ENCODE measurements at places on chromosomes 5 and 9.

DNA sequence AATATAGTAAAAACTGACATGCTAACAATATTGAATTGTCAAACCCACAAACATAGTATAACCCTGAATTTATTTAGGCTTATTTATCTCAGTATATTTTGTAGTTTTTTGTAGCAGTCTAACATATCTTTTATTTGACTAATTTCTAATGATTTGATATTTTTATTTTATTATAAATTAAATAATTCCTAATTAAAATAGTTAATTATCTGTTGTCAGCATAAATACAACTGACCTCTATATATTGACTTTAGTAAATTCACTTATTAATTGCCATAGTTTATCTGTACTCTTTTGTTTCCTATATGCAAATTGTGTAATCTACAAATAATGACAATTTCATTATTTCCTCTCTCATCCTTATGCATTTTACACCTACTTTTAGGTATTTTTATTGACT lies 215.1 kb upstream of the KIF2A start:
- no peak for DNase-seq

GRCh38 chr5:159759791-159760290 lies 156.4 kb upstream of the ADRA1B start:
- DNase-seq = no peak

GRCh38 chr9:136861874-136862457 lies 4.1 kb downstream of the EDF1 start:
- no peak for DNase-seq

GRCh38 chr5:67033880-67034651 lies 162.5 kb downstream of the CD180 start:
- DNase-seq = no peak

DNA sequence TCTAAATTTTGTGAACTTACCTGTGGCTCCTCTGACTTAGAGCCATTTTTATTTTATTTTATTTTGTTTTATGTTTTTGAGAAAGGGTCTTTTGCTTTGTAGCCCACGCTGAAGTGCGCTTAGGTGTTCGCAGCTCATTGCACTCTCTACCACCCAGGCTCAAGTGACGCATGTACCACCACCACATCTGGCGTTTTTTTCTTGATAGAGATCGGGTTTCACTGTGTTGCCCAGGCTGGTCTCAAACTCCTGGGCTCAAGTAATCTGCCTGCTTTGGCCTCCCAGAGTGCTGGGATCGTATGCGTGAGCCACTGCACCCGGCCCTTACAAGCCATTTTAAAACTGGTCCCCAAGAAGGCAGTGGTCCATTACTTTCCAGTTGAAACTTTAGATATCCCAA lies 18.5 kb downstream of the MATR3 start:
- no peak for DNase-seq

DNA sequence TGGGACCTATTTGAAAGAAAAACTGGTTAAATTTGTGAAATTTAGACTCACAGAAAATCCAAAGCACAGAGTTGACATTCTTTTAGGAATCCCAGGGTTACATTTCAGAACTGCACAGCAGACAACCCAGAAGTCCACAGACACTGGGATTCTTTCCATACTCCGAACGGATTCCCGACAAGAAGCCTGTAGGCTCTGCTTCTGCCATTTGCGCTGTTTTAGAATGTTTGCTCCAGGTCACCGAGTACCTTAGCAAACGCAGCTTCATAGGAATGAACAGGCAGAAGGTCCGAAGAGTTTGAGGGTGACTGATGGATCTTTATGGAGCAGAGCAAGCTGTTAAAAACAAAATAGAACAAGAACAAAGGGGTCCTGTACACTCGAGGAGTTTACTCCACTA lies 84.5 kb upstream of the NFIB start:
- DNase-seq = no peak

DNA sequence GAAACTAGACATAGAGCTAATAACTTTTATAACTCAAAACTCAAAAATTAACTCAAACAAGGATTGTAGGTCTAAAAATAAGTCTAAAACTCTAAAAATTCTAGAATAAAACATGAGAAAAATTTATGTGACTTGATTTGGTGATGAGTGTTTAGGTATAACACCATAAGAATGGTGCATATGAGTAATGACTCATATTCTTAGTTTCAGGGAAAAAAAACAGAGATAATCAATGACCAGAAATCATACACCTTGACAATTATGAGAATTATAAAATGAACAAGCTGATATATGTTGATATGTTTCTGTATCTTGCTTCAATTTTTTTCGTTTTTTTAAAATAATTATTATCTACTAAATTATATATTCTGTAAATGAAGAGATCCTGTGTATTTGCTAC lies 541.2 kb downstream of the PTPRD start:
- no peak for DNase-seq

DNA sequence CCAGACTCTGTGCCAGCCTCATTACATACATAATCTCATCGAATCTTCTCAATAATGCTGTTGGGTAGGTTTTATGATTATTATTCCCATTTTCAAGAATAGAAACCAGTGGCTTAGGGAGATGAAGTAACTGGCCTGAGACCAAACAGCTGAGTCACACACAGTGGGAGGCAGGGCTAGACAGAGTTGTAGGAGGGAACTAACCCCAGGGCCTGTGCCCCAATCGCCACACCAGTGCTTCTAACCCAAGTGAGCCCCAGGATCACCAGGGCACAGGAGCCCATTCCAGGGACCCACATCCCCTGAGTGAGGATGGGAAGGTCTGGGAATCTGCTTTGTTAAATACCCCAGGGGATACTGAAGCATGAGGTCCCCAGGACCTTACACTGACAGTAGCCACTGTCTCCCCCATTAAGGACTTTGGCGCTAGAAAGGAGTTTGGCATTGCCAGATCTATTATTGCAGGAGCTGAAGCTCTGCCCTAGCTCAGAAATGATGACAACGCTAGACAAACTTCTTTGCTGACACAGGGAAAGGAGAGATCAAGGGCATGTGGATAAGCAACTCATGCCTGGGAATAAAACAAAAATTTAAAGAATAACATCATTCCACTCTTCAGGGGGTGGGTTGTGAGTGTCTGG lies 63.8 kb upstream of the PPARGC1B start:
- DNase-seq = no peak

DNA sequence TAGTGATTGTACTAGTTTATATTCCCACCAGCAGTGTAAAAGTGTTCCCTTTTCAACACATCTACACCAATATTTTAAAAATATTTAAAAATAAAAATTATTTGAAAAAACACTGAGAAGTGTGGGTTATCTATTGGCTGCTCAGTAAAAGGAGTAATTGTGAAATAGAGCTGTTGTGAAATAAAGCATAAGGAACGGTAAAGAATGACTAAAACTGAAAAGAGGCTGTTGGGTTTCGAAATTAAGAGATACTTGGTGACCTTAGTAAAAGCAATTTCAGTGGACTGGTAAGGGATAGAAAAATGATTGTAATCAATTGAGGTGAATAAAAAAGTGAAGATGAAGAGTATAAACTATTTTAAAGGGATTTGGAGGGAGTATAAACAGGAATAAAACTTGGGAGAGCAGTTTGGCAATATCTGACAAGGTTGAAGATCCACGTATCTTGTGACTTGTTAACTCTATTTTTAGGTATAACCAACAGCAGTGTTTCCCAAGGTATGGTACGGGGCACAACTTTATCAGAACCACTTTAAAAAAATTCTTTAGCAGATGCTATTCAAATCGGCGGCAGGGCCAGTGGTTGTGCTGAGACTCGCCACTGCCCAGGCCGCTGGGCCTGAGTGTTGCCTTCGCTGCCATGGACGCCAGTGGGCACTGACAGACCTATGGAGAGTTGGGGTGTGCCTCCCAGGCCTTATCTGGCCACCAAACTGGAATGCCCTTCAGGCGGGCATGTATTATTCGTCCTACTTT lies 63.3 kb downstream of the TMEM38B start:
- DNase-seq = no peak

DNA sequence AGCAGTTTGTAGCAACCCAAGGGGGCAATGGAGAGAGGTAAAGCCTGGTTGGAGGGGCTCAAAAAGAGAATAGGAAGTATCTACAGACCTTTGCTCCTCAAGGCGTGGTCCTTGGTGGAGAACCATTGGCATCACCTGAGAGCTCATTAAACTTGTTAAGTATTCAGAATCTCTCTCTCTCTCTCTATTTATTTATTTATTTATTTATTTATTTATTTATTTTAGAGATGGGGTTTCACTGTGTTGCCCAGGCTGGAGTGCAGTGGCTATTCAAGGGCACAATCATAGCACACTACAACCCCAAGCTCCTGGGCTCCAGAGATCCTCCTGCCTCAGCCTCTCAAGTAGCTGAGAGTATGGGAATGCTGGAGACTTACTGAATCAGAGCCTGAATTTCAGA lies 193.1 kb upstream of the ADCY2 start:
- DNase-seq = no peak
